Activated naive CD4-positive, alpha-beta T cell (primary cell): ENCODE measurements at places on chromosomes 5 and 9.

DNA sequence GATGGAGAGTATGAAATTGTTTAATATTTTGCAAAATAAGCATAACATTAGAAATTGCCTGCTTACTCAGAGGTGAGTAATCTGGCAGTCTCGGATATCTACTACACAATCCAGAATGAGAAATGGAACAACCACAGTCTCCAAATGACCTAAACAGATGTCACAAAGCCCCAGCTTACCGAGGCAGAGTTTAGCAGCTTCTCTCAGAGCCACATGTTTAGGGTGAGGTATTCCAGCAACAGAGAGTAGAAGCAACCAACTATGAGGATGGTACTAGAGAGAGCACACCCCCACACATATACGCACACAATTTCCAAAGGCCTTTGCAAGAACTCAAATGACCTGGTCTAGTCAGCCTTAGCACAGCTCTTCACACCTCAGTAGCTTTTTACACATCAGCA lies 122.7 kb upstream of the LPAR1 start:
- DNase-seq = no peak

GRCh38 chr9:86246752-86247161 lies 12.7 kb downstream of the C9orf153 start:
- DNase-seq = no peak

GRCh38 chr5:133663397-133664054 lies 51.2 kb upstream of the FSTL4 start:
- DNase-seq = no peak

DNA sequence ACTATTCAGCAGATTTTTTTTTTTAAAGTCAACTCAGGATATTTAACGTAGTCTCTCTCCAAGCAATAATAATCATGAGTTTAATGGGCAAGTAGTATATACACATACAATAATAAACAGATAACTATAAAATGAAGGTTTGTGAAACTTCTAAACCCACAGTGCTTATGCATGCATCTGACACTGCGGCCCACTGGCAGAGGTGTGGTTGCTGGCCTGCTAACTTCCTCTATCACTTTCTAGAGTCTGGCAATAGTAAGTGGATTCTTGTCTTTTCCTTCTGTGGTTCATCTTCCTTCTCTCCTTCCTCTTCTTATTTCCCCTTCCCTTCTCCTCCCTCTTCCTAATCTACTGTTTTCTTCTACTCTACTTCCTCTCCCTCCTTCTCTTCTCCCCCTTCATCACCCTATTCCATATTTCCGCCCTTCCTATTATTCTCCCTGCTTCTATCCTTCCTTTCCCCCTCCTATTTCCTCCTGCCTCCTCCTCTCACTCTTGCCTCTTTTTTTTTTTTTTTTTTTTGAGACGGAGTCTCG lies 18.6 kb upstream of the AGXT2 start:
- no peak for DNase-seq

- no peak for DNase-seq
Observed at GRCh38 chr5:168925160-168925559, 346.0 kb upstream of the PANK3 start.

- no peak for DNase-seq
Observed at GRCh38 chr5:54187694-54188093, 122.7 kb downstream of the ARL15 start.

DNA sequence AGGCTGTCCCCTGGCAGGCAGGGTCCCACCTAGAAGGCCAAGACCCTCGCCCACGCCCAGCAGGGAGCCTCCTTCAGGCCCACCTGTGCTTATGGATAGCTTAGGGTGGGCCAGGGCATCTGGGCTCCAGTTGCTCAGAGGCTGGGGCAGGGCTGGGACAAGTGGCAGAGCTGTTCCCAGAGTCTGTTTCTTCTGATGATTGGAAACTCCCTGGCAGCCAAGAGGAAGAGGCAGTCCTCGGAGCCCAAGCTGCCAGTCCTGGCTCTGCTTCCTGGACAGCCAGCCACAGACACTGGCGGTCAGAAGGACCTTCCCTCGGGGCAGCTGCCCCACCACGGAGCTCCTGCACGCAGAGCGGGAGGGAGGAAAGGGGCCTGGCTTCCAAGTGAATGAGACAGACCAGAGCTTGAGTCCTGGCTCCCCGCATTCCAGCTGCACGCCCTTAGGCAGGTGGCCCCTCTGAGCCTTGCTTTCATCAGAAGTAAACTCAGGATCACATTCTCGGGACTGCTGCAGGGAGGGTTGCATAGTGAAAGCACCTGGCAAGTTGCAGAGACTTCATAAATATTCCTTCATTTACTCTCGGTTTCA lies 37.9 kb upstream of the GABRP start:
- no peak for DNase-seq

- no peak for DNase-seq
Observed at GRCh38 chr5:157902449-157903116, 43.6 kb upstream of the CLINT1 start.

DNA sequence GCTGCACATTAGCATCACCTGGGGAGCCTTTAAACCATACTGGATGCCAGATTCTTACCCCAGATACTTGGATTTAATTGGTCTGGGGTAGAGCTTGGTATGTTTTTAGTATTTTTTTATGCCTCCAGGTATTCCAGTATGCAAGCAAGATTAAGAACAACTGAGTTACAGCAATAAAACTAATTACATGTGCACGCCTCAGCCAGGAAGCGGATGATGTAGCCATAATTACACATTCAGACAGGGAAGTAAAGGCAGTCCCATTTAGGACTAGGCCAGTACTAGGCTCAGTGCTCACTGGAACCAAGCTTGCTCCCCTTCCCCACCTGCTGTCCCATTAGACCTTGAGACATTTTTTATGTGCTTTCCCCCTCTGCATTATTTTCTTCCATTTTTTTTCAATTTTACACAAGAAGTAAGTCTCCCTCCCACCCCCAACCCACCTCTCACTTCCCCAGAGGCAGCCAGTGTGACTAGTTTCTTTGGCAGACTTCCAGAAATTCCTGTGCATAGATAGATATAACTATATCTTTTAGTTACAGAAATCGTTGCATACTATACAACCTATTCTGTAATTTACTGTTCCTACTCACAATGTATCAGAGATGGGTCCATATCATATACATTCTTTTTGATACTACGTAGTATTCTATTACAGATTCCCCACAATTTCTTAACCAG lies 7.1 kb upstream of the GNAQ start:
- no peak for DNase-seq

DNA sequence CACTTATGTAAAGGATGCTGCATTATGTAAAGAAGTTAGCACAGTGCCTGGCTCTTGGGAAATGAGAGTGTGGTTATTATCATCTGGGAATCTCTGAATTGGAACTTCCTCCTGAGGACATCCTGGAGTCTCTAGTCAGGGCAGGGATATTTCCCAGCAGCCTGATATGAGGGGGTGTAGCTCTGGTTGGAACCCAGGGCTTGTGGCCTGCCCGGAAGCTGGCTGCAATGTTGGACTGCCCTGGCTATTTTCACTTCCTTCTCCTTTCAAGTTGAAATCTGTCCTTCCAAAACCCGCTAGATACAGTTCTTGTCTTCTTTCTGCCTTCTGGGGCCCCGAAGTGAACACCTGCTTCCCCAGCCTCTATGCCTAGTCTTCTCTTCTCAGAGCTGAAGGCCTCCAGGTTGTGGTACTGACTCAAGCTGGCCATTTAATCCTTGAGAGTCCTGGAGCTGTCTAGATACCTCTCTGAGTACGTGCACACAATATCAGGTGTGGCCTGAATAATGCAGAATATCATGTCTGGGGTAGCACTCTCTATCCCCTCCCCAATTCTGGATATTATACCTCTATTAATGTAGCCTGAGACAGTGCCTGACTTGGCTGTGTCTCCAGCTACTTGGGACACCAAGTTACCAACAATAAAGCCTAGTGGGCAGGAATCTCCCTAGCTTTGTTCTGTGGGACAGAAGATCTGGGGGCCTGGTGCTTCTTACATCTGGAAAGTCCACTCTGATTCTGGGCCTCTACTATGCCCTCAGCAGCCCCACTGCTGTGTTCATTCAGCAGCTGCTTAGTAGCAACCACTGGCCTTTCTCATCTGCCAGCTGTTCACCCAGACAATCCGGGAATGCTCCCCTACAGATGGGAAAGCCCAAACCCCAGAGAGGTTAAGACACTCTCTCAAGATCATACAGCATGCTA lies 45.0 kb downstream of the SLC6A7 start:
- DNase-seq = no peak

- DNase-seq = no peak
Observed at GRCh38 chr5:174329738-174330137, 284.2 kb downstream of the NSG2 start.

DNA sequence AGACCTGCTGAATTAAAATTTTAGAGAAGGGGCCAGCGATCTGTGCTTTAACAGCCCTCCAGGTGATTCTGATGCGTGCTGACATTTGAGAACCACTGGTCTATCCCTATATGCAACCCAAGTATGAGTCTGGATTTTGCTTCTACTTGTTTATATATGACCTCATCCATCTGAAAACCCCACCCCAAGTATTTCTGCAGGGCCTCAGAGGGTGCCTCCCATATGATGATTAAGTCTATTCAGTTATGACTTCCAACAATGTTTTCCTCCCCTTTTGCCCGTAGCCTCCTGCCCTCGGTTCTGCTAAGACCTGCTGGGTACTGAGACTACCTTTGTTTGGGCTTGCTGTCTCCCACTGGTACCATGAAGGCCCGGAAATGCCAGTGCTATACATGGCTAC lies 376.0 kb upstream of the SMARCA2 start:
- no peak for DNase-seq

- DNase-seq = no peak
Observed at GRCh38 chr5:1535646-1536045, 11.9 kb upstream of the LPCAT1 start.

GRCh38 chr5:129046151-129046550 lies 48.4 kb upstream of the ISOC1 start:
- DNase-seq = no peak

- no peak for DNase-seq
Observed at GRCh38 chr5:44275908-44276307, 113.3 kb downstream of the FGF10 start.

- no peak for DNase-seq
Observed at GRCh38 chr9:95610006-95610785, 93.4 kb upstream of the PTCH1 start.

GRCh38 chr5:114467729-114468128 lies 105.9 kb downstream of the KCNN2 start:
- DNase-seq = no peak

GRCh38 chr5:140524003-140524402 lies 23.5 kb upstream of the EIF4EBP3 start:
- no peak for DNase-seq

- DNase-seq = no peak
Observed at GRCh38 chr5:113246361-113246870, 188.4 kb downstream of the TSSK1B start.

DNA sequence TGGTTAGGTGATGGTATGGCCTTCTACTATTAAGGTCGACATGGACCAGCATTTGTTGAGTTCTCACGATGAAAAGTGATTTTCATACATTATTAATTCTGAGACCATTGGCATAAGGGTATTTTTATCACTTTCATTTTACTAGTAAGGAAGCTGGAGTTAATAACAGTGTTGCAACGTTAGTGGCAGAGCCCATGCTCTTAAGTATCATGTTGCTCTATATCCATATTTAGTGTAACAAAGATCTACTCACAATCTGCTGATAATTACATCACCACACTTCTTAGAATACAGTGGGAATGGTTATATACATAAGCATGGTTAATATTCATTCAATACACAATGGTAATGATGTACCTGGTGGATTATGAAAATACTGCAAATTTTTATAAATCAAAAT lies 81.9 kb downstream of the PRR16 start:
- no peak for DNase-seq

- no peak for DNase-seq
Observed at GRCh38 chr5:68319706-68320412, 104.3 kb downstream of the PIK3R1 start.

GRCh38 chr5:62649476-62650113 lies 71.0 kb downstream of the LRRC70 start:
- no peak for DNase-seq

- no peak for DNase-seq
Observed at GRCh38 chr5:40224421-40224820, 455.3 kb upstream of the PTGER4 start.

DNA sequence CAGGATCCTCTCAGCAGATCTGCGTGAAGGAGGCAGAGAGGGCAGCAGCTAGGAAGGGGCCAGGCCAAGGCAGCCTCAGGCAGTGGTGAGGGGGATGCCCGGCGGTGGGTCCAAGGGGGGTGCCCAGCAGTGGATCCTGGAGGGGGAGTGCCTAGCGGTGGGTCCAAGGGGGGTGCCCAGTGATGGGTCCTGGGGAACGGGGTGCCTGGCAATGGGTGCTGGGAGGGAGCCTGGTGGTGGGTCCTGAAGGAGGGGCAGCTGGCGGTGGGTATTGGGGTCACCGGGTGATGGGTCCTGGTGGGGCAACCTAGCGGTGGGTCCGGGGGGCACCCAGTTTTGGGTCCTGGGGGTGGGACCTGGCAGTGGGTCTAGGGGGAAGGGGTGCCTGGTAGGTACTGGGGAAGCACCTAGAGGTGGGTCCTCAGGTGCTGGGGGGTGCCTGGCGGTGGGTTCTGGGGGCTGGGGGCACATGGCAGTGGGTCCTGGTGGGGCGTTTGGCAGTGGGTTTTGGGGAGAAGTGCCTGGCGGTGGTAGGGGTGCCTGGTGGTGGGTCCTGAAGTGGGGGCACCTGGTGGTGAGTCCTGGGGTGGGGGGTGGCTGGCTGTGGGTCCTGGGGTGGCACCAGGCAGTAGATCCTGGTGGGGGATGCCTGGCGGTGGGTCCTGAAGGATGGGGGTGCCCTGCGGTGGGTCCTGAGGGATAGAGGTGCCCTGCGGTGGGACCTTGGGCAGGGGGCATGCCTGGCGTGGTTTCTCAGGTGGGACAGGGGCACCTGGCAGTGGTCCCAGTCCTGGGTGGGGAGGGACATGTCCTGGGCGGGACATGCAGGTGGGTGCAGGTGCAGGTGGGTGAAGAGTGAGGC lies 1.9 kb downstream of the LRRC14B start:
- DNase-seq = no peak

GRCh38 chr9:80839821-80840675 lies 849.3 kb downstream of the TLE1 start:
- no peak for DNase-seq

DNA sequence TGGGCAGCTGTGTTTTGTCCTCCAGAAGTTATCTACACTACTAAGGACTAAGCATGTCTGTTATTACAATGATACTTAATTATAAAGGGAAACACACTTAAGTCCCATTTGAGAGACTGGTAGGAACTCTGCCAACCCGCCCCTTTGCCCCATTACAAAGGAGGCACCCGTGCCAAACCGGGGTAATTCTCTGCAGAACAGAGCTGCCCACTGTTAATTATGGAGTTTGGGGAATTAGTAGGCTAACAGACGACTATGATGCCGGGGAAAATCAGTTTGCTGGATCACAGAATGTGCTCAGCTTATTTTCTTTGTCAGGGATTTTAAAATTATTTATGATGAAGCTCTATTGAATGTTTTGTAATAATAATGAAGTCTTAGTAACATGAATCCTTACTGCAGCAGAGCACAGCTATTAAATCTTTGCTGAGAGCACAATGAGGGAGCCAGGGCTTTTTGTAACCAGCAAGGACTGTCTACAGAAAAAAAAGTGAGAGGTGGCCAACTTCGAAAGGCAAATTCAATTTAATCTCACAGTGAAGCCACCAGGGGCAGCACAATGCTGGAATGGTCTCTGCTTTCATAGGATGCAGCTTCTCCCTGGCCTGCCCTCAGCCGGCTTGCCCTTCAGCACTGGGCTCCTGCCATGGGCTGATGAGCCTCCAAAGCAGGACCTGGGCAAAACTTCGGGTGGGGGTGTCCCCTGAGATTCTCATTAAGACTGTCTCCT lies 134.5 kb downstream of the GNAQ start:
- DNase-seq = no peak

- DNase-seq = no peak
Observed at GRCh38 chr9:127817881-127818434, 15.3 kb downstream of the FPGS start.
